ENCODE measurements at places on chromosomes 6 and 20.

DNA sequence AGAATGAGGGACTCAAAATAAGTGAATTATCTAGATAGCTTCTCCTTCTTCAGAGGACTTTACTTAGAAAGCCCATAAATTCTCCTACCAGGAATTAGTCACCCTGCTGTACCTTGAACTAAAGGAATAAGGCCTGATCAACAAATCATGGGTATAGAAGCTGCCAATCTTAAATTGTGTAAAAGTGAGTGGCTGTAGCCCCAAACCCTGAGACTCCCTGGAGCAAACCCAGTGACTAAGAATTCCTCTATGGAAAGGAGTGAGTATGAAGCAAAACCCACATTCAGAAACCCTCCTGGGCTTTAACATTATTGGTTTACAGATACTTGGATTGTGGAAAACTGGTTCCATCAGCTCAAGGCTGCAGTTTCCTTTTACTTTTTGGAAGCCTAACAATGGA lies 285.8 kb upstream of the TBX18 start:
- no peak for DNase-seq

DNA sequence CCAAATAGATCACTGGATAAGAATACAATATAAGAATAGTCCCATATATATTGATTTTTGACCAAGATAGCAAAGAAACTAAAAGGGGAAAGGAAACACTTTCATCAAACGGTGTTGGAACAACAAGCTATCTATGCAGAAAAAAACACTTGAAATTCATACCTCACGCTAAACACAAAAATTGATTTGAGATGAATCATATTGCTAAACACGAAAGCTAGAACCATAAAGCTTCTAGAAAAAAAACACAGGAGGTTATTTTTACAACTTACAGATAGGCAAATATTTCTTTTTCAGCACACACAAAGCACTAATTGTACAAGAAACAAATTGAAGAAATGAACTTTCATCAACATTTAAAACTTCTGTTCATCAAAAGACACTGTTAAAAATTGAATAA lies 36.7 kb upstream of the TMEM14A start:
- DNase-seq = no peak

DNA sequence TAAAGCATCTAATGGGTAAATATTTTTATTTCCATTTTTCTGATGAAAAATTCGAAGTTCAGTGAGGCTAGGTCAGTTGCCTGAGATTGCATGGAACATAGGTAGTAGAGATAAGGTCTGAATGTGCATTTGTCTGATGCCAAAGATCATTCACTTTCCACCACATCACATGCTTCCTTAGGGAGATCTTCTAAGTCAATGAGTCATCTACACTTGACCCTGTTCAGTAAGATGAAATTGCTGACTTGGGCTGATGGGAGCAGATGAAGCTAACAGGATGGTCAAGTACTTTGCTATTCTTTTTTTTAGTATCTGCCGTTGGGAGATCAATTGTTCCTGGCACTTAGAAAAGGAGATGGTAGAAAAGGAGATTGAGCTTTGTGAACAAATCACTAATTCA lies 511.3 kb downstream of the PHF3 start:
- DNase-seq = no peak

DNA sequence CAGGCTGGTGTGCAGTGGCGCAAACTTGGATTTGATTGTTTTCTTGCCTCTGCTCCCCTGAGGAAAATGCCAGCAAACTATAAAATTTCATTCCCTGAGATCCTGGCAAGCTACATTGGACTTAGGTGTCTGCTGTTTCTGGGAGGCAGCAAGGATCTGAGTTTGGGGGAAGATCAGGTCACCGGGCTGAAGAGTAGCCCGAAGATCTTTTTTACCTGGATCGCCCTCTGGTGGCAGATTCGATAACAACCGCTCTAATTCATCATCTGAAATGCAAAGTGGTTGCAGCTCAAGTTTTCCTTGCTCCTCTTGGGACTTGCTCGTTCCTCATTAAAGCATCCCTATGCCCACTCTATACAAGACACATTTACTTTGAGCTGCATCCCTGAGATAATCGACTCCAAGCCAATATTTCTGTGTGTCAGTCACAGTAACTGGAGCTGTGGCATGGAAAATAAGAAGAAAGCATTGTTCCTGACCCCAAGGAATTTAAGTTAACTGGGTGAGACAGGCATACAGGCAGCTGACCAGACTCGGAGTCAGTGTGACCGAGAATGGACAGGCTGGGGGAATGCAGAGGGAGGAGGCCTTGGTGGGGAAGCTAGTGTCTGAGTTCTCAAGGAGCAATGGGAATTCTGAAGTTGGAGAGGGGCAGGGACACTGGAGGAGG lies 131.8 kb upstream of the PROKR2 start:
- peak; percentile 65 for DNase-seq

DNA sequence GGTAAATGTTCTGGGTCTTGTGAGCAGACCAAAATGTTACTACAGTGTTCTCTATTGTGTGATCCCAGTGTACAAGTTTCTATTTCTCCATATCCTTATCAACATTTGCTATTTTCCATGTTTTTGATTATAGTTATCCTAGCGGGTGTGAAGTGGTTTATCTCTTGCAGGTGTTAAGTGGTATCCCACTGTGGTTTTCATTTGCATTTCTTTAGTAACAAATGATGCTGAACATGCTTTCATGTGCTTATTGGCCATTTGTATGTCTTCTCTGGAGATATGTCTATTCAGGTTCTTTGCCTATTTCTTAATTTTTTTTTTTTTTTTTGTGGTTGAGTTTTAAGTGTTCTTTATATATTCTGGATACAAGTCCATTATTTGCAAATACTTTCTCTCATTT lies 35.5 kb downstream of the NSFL1C start:
- DNase-seq = peak; percentile 86

- DNase-seq = no peak
Observed at GRCh38 chr20:10602221-10602871, 71.5 kb downstream of the JAG1 start.

GRCh38 chr20:564192-564591 lies 20.6 kb upstream of the CSNK2A1 start:
- DNase-seq = no peak

DNA sequence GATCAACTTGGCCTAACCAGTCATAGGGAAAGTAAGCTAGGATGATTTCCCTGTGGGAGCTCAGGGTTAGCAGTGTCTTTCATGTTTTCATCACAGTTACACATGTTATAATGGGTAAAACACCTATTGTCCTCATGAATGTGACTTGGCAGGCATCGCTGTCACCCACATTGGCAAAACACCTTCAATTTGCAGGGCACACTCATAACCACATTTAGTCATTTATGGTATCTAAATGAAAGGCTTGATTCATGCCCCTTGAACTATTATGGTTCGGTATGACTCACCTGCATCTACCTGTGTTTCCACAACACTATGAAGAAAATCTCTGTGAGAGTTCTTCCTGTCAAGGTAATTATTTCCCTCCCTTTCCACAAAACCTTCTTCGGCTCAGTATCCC lies 49.2 kb downstream of the FRK start:
- DNase-seq = no peak

- no peak for DNase-seq
Observed at GRCh38 chr20:49905415-49906091, 9.8 kb downstream of the SPATA2 start.

DNA sequence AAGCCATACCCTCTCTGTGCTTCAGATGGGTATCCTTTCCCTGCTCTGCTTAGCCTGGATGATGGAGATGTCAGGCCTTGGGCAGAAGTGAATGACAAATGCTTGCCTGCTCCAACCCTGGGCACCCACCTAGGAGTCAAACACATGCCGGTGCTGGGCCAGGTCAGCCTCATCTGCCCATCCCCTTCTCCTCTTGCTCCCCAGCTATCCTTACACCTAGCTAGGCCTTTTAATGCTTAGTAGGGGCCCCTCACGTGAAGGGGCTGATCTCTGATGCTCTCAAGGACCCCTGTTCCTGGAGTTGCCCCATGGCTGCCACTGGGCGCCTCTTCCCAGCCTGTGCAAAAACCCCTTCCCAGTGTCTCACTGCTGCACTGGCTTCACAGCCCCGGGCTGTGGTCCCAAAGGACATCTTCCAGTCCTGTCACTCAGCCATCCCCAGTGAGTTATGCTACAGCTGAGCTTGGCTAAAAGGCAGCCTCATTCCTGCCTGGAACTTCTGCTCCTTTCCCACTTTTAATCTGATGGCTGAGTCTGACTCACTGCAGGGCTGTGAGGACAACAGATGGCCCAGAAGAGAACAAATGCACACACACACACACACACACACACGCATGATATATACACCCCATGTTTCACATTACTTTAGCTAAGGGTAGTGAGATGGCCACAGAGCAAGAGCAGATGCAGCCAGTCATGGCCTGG lies 12.8 kb upstream of the SDCBP2 start:
- no peak for DNase-seq

DNA sequence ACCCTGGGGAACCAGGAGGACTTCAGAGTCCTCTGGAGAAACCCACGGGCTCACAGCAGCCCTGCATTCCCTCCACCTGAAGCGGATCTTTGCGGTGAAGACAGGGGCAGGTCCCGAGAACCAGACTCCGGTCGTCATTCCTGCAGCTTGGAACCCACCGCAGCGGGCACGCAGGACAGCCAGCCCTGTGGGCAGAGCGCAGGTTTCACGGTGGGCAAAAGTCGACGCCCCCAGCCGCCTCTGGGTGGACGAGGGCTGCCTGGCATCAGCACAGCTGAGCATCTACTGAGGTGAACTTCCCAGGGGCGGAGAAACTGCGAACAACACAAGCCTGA lies 118.3 kb downstream of the PSMB1 start:
- no peak for DNase-seq
